GM23338 (cell line): ENCODE measurements at places on chromosomes 5 and 9. TPM values are rescaled to one million over a fixed set of nuclear protein-coding genes. Genes with fewer than 3 reads are reported as not detected.

SGCD gene
- 0.05 and 0.07 TPM in 2 replicates for polyA plus RNA-seq

GABRA6 gene
- polyA plus RNA-seq, result not detected in 2 replicates

FRMD3 gene
- 0.47 and 0.64 TPM in 2 replicates for polyA plus RNA-seq

TLR4 gene
- 0.06 TPM in 1 of 2 replicates, not detected in the other for polyA plus RNA-seq

BNIP1 gene
- 9.5 and 12.1 TPM in 2 replicates for polyA plus RNA-seq

NOXA1 gene
- 0.68 and 1.4 TPM in 2 replicates for polyA plus RNA-seq

TLE4 gene
- 69.5 and 72.9 TPM in 2 replicates for polyA plus RNA-seq

DMGDH gene
- polyA plus RNA-seq, result 0.63 and 0.94 TPM in 2 replicates

SLC6A7 gene
- not detected in 2 replicates for polyA plus RNA-seq

HSPA5 gene
- polyA plus RNA-seq, result 225 and 265 TPM in 2 replicates

MARCOL gene
- polyA plus RNA-seq, result not detected in 2 replicates

MAP1B gene
- polyA plus RNA-seq, result 114 and 148 TPM in 2 replicates

CARD9 gene
- 0.63 and 0.92 TPM in 2 replicates for polyA plus RNA-seq

PRR16 gene
- polyA plus RNA-seq, result 0.64 and 1.7 TPM in 2 replicates

CCIN gene
- polyA plus RNA-seq, result not detected in 2 replicates

GNA14 gene
- 3.3 and 3.9 TPM in 2 replicates for polyA plus RNA-seq

C9orf72 gene
- 8.6 and 11.6 TPM in 2 replicates for polyA plus RNA-seq

OSMR gene
- 1.5 and 1.7 TPM in 2 replicates for polyA plus RNA-seq

SCGB3A1 gene
- not detected in 2 replicates for polyA plus RNA-seq

PKD2L2 gene
- polyA plus RNA-seq, result 0.16 TPM in 1 of 2 replicates, not detected in the other

DPYSL3 gene
- 97.6 and 102 TPM in 2 replicates for polyA plus RNA-seq

ADAMTS16 gene
- 2.8 and 3.8 TPM in 2 replicates for polyA plus RNA-seq

REXO4 gene
- 31.1 and 38.1 TPM in 2 replicates for polyA plus RNA-seq

KCNIP1 gene
- polyA plus RNA-seq, result 0.42 and 0.87 TPM in 2 replicates

FAM153A gene
- not detected in 2 replicates for polyA plus RNA-seq

NUP155 gene
- 24.2 and 24.3 TPM in 2 replicates for polyA plus RNA-seq

CATSPER3 gene
- 0.19 and 0.37 TPM in 2 replicates for polyA plus RNA-seq

ANKRD31 gene
- 0.18 and 0.30 TPM in 2 replicates for polyA plus RNA-seq

GHR gene
- 0.09 and 0.21 TPM in 2 replicates for polyA plus RNA-seq

RAD50 gene
- polyA plus RNA-seq, result 35.5 and 52.2 TPM in 2 replicates

OTP gene
- polyA plus RNA-seq, result not detected in 2 replicates

ARHGAP26 gene
- polyA plus RNA-seq, result 9.5 and 10.5 TPM in 2 replicates

KCNT1 gene
- 0.05 TPM in 2 replicates for polyA plus RNA-seq

FOXD4L4 gene
- not detected in 2 replicates for polyA plus RNA-seq

BTNL3 gene
- 0.08 TPM in 1 of 2 replicates, not detected in the other for polyA plus RNA-seq

GRIA1 gene
- polyA plus RNA-seq, result 0.96 and 1.0 TPM in 2 replicates

STPG3 gene
- polyA plus RNA-seq, result not detected in 2 replicates

PCDHGA10 gene
- 1.6 and 2.1 TPM in 2 replicates for polyA plus RNA-seq

ZNF366 gene
- polyA plus RNA-seq, result not detected in 2 replicates

ADAMTSL2 gene
- polyA plus RNA-seq, result 0.15 and 0.21 TPM in 2 replicates

CCDC152 gene
- 75.9 and 76.8 TPM in 2 replicates for polyA plus RNA-seq

LHX6 gene
- polyA plus RNA-seq, result 1.2 and 1.3 TPM in 2 replicates

C5orf46 gene
- polyA plus RNA-seq, result 0.40 and 0.42 TPM in 2 replicates

TBC1D13 gene
- polyA plus RNA-seq, result 7.8 and 8.3 TPM in 2 replicates

AGXT2 gene
- not detected in 2 replicates for polyA plus RNA-seq

PTGES gene
- polyA plus RNA-seq, result 2.8 and 3.3 TPM in 2 replicates

IL3 gene
- not detected in 2 replicates for polyA plus RNA-seq

ADAMTS2 gene
- polyA plus RNA-seq, result 1.6 and 2.1 TPM in 2 replicates

LCN1 gene
- 0.27 TPM in 1 of 2 replicates, not detected in the other for polyA plus RNA-seq

SYNPO gene
- polyA plus RNA-seq, result 0.16 and 0.38 TPM in 2 replicates

MPDZ gene
- 32.6 and 33.0 TPM in 2 replicates for polyA plus RNA-seq

RIMOC1 gene
- 22.7 and 26.4 TPM in 2 replicates for polyA plus RNA-seq

CBY3 gene
- 0.37 and 0.38 TPM in 2 replicates for polyA plus RNA-seq

HRH2 gene
- polyA plus RNA-seq, result 7.0 and 8.8 TPM in 2 replicates

IFNB1 gene
- not detected in 2 replicates for polyA plus RNA-seq

G3BP1 gene
- 158 and 183 TPM in 2 replicates for polyA plus RNA-seq
